HepG2 (cell line): ENCODE measurements at places on chromosomes 3 and 15.

DNA sequence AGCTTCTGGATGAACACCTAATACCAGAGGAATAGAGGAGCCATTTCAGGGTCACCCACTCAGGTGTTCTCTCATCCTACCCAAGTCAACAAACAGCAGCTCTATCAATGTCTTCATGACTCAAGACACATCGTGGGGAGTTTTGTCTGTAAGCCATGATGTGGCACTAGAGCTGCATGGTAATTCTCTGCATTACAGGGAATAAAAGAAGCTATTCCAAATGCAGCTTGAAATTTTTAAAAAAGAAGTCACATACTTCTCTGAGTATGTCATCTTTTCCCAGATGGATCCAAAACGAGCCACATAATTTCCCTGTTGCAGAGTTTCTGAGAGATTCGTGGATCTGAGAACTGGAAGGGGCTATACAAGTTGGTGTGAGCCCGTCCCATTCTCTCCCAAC lies 6.1 kb upstream of the THSD4 start:
- H3K4me3 ChIP-seq = no peak overlapping the region
- H3K4me1 ChIP-seq = no peaks in the 10 kb centered on the region
- H3K36me3 ChIP-seq = no peaks in the 10 kb centered on the region
- H3K27ac ChIP-seq = no peak overlapping the region

DNA sequence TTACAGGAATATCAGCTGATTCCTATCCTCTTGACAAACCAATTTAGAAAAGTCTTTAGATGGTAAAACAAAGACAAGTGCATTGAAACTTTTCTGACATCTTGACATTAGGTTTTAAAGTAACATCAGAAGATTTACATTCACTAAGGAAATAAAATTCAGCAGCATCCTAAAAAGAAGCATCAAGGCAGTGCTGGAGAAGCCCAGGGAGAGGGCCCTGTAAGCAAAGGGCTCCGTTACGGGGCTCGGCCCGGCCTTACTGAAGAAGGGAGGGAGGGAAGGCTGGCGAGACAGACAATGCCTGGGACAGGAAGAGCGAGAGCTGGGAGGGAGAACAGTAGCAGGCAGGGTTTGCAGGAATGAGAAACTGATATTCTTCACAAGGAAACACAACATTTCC lies 39.3 kb downstream of the RUBCN start:
- H3K27ac ChIP-seq = no peak overlapping the region
- H3K4me1 ChIP-seq = no peaks in the 10 kb centered on the region
- H3K36me3 ChIP-seq = peaks cover 9% of the 10 kb centered on the region
- DNase-seq = no peak

DNA sequence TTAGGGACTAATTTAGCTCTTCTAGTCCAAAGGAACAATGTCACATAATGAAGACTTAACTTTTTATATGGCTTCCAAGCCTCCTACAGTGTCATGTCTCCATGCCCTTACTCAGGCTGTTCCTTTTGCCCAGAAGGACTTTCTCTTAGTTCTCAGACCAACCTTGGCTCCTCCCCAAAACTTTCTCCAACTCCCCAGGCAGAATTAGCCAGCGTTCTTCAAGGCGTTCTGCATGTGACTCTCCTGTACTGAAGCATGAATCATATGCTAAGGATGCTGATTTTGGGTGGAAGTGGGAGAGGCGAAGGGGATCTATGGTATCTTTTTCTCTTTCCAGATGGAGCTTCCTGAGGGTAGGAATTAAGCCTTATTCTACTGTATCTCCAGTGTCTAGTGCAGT lies 335.1 kb upstream of the ICE2 start:
- no peak overlapping the region for H3K27ac ChIP-seq
- no peak for DNase-seq
- H3K4me3 ChIP-seq = no peak overlapping the region
- peaks cover 9% of the 10 kb centered on the region; the same call in 1 of the 3 replicates for H3K27me3 ChIP-seq

DNA sequence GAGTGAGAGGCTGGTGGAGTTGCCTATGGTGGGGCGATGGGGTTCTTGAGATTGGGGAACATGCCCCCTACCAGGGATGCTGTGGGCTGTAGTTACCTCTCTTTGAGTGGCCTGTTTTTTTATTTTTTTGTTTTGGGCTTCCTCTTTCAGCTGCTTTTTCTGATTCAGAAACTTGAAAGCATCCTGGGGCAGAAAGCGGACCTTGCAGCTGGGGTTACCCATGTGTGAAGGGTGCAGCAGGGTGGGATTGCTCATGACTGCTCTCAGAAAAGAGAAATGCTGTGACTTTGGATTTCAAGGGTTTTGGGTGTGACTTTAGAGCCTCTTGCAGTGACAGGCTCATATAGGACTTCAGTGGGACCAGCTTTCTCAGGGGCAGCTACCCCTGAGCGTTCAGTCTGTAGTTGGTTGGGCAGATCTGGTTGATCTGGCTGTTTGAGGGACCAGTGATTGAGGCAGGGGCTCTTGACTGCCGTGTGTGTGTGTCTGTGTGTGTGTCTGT lies 1.8 kb downstream of the LIMD1 start:
- H3K27ac ChIP-seq = no peak overlapping the region
- H3K36me3 ChIP-seq = no peaks in the 10 kb centered on the region; the same call in 1 of the 2 replicates
- peaks cover 80% of the 10 kb centered on the region for H3K4me1 ChIP-seq
- H3K27me3 ChIP-seq = no peaks in the 10 kb centered on the region
- peak overlapping the region; percentile 85 for H3K4me3 ChIP-seq

- no peak for DNase-seq
- no peak overlapping the region for H3K4me3 ChIP-seq
Measured at GRCh38 chr3:31312400-31312799, 220.3 kb upstream of the STT3B start.

- H3K27ac ChIP-seq = peak overlapping the region; percentile 89
- H3K4me3 ChIP-seq = peak overlapping the region; percentile 96
- DNase-seq = no peak
- peaks cover 16% of the 10 kb centered on the region; the same call in 1 of the 2 replicates for H3K4me1 ChIP-seq
- no peaks in the 10 kb centered on the region; the same call in 2 of the 3 replicates for H3K27me3 ChIP-seq
Measured at GRCh38 chr15:34223904-34224596, 766 bp upstream of the EMC4 start.

DNA sequence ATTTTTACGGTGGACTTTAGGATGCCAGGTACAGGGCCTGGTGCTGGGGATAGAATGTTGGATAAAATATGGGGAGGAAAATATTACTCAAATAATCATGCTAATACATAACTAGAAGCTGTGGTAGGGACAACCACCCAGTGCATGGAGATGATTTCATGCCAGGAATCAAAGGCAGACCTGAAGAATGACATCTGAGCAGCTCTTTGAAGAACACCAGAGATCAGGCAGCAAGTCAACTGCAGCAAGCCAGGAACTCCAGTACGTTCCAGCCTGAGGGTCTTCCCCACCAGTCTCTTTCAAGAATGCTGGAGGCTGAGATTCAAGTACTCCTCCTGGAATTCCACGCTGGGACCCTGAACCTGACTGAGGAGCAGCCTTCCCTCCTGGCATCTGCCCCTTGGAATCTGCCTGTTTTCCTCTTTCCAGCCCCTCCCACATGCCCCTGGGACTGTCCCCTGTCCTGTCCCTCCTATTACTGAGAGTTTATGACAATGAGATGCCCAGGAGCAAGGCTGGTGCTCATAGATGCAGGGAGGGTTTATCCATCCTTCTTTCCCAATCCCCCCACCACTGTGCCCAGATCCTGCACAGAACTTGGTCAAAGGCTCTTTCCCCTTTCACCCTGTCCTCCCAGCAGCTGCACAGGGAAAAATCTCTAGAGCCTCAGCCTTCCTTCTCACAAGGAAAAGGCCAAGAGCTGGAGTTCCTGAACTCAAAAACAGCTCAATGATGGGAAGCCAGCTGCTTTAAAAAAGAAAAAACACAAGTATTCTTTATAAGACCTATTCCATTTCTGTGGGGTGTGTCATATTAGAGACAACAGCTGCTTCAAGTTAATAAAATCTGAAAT lies 68.0 kb downstream of the PDZRN3 start:
- H3K27me3 ChIP-seq = no peaks in the 10 kb centered on the region
- no peaks in the 10 kb centered on the region for H3K36me3 ChIP-seq
- no peak overlapping the region for H3K4me3 ChIP-seq
- DNase-seq = no peak
- no peak overlapping the region for H3K27ac ChIP-seq

GRCh38 chr15:43056696-43057095 lies 49.1 kb downstream of the UBR1 start:
- H3K27me3 ChIP-seq = no peaks in the 10 kb centered on the region
- H3K36me3 ChIP-seq = peaks cover 77% of the 10 kb centered on the region
- DNase-seq = no peak
- no peak overlapping the region for H3K4me3 ChIP-seq

DNA sequence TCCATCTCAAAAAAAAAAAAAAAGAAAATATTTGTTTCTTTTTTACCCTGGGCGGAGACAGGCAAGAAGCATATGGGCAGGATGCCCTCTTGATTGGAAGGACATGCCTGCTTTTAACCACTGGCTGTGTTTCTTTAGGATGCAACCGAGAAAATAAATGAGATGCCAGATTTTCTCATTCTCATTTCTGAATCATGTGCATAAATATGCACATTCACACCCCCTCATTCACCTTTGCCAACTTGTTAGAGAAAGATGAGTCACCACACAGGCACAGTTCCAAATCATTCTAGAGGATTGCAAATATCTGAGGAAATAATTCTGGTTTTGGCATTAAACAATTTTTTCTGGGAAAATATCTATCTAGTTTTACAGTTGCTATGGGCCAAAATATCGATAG lies 3.3 kb downstream of the LIPH start:
- no peak overlapping the region for H3K4me3 ChIP-seq
- no peak for DNase-seq
- H3K36me3 ChIP-seq = no peaks in the 10 kb centered on the region
- peaks cover 42% of the 10 kb centered on the region for H3K4me1 ChIP-seq
- H3K27me3 ChIP-seq = no peaks in the 10 kb centered on the region

DNA sequence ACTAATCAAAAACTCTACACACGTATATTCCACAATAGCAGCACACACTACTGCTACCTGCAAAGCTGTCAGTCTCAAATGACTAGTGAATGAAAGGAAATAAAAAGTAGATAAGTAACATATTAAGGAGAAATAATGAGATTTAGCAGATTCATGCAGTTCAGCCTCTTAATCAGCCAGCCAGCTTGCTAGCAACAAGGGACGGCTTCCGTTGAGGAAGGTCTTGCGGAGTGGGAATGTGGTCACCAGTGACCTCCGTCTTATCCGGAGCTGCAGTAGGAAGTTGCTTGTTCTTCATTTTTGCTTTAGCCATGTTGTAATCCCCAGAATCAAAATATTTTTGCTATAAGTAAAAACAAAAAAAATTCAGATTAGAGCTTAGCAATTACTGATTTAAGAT lies 17.1 kb downstream of the ARPP19 start:
- no peak overlapping the region for H3K27ac ChIP-seq
- no peaks in the 10 kb centered on the region for H3K27me3 ChIP-seq
- DNase-seq = no peak
- H3K4me3 ChIP-seq = no peak overlapping the region

- H3K4me1 ChIP-seq = no peaks in the 10 kb centered on the region
- no peak for DNase-seq
- no peak overlapping the region for H3K4me3 ChIP-seq
Measured at GRCh38 chr3:19455546-19455945, 307.2 kb downstream of the KCNH8 start.

DNA sequence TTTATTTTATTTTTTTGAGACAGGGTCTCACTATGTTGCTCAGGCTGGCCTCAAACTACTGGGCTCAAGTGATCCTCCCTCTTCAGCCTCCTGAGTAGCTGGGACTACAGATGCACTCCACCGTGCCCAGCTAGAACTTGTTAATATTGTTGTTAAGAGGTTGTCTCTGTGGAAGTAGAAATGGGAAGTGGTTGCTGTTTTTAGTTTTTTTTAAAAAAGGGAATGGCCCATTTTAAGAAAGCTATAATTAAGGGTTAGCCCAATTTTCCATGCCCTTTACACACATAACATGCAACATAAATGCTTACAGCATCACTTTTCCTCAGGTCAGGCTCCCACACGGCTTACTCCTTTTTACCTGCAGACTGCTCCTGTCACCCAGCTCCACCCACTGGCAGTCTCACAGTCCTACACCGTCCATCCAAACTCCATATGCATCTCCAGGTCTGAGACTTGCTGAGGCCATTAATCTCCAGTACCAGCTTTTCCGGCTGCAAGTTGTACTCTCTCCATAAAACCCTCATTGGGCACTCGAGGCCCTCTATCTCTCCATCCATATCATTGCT lies 19.8 kb downstream of the MORC1 start:
- H3K36me3 ChIP-seq = no peaks in the 10 kb centered on the region
- H3K4me3 ChIP-seq = no peak overlapping the region
- H3K4me1 ChIP-seq = no peaks in the 10 kb centered on the region
- H3K27ac ChIP-seq = no peak overlapping the region
- DNase-seq = peak; percentile 7
- no peaks in the 10 kb centered on the region for H3K27me3 ChIP-seq

GRCh38 chr3:2714834-2715233 lies 395.3 kb downstream of the IL5RA start:
- no peaks in the 10 kb centered on the region for H3K36me3 ChIP-seq
- H3K27me3 ChIP-seq = no peaks in the 10 kb centered on the region
- H3K4me1 ChIP-seq = no peaks in the 10 kb centered on the region
- H3K4me3 ChIP-seq = no peak overlapping the region

GRCh38 chr3:144317961-144318360 lies 346.3 kb downstream of the DIPK2A start:
- no peaks in the 10 kb centered on the region for H3K36me3 ChIP-seq
- H3K4me3 ChIP-seq = no peak overlapping the region
- DNase-seq = no peak
- H3K27me3 ChIP-seq = no peaks in the 10 kb centered on the region
- no peaks in the 10 kb centered on the region for H3K4me1 ChIP-seq
- no peak overlapping the region for H3K27ac ChIP-seq

- H3K27ac ChIP-seq = no peak overlapping the region
- peaks cover 7% of the 10 kb centered on the region; the same call in 2 of the 3 replicates for H3K36me3 ChIP-seq
- H3K27me3 ChIP-seq = no peaks in the 10 kb centered on the region
- H3K4me3 ChIP-seq = no peak overlapping the region
- H3K4me1 ChIP-seq = peaks cover 49% of the 10 kb centered on the region
Measured at GRCh38 chr3:122689587-122689986, 8.9 kb downstream of the PARP14 start.

DNA sequence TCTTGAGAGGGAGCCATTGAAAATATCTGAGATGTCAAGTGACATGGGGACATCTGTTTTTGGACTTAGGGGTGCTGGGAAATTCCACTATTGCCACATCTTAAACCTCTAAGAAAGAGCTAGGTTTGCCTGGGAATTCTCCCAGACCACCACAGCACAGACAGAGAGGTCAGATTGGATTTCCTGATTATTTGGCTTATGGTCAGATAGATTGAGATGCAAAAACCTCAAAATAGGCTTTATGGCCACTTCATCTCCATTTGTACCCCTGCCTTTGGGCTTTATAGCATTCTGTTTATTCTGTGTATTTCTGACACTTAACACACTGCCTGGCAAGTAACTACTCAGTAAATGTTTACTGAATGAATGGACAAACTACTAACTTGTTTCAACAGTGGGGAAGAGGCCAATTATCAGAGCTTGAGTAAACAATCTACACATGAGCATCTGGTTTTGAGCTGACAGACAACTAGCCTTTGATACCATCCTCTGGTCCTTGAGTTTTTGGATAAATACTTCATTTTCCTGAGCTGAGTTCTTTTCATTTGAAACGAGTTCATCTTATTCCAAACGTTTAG lies 81.8 kb downstream of the TP63 start:
- no peaks in the 10 kb centered on the region for H3K4me1 ChIP-seq
- H3K27ac ChIP-seq = no peak overlapping the region
- peak; percentile 7 for DNase-seq
- H3K27me3 ChIP-seq = no peaks in the 10 kb centered on the region
- H3K4me3 ChIP-seq = no peak overlapping the region
- no peaks in the 10 kb centered on the region for H3K36me3 ChIP-seq

GRCh38 chr3:107958146-107958545 lies 132.7 kb downstream of the CD47 start:
- H3K27ac ChIP-seq = no peak overlapping the region
- no peak for DNase-seq
- H3K27me3 ChIP-seq = peaks cover 4% of the 10 kb centered on the region; the same call in 2 of the 3 replicates
- H3K4me3 ChIP-seq = no peak overlapping the region
- H3K4me1 ChIP-seq = no peaks in the 10 kb centered on the region
- H3K36me3 ChIP-seq = no peaks in the 10 kb centered on the region
